CD4-positive, alpha-beta T cell treated with Interleukin-6 for 4 hours (primary cell): ENCODE measurements at places on chromosomes 1 and 21.

DNA sequence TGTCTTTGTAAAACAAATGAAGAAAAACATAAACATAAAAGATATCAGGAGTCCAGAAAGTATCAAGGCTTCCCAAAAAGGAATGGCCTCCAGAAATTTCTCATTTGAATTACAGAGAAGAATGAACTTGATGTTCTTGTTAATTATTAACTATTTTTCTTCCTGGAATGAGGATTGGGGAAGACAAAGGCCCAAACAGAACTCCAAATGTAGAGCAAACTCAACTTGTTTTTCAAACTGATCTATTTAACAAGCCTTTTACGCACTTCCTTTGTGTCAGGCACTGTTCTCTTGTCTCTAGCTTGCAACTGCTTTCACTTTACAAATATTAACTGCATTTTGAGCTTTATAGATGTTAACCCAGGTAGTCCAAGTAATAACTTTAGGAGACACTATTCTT, 45.5 kb downstream of the LAMC2 start:
- DNase-seq: no peak

DNA sequence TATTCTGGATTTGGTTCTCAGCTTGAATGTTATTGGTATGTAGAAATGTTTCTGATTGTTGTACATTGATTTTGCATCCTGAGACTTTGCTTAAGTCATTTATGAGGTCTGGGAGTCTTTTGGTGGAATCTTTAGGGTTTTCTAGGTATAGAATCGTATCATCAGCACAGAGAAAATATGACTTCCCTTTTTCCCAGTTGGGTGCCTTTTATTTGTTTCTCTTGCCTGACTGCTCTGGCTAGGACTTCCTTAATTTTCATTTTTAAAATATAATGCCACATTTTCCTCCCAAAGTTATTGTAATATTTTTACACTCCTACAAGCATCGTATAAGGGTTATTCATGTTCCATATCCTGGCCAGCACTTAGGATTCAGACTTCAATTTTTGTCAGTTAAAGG, 111.1 kb downstream of the FNBP1L start:
- DNase-seq: no peak

- no peak for DNase-seq
Observed at GRCh38 chr21:45262616-45263015, 25.1 kb downstream of the POFUT2 start.

DNA sequence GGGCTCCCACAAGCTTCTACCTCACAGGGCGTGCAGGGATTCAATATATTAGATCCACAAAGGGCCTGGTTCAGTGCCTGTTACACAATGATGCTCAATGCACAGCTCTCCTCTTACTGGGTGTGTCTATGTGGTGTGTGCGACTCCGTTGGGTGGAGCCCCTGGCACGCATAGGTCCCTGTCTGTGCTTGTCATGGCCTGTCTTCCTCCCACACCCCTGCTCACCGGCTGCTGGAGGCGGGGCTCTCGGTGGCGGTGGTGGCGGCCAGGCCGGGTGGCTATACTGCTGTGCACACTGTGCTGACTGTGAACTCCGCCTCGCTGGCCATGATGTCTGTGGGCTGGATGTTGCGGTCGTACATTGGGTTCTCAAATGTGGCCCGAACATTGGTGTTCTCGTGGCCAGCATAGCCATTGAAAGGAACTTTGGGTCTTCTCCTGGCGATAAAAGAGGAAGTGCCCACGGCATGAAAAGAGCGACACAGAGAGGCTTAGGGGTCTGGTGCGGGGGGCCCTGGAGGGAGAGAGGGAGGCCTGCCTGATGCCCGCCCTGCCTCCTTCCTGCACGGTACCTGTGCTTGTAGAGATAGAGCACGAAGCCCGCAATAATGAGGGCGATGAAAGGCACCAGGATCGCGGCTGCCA, 46.9 kb downstream of the ZSCAN20 start:
- DNase-seq: no peak

DNA sequence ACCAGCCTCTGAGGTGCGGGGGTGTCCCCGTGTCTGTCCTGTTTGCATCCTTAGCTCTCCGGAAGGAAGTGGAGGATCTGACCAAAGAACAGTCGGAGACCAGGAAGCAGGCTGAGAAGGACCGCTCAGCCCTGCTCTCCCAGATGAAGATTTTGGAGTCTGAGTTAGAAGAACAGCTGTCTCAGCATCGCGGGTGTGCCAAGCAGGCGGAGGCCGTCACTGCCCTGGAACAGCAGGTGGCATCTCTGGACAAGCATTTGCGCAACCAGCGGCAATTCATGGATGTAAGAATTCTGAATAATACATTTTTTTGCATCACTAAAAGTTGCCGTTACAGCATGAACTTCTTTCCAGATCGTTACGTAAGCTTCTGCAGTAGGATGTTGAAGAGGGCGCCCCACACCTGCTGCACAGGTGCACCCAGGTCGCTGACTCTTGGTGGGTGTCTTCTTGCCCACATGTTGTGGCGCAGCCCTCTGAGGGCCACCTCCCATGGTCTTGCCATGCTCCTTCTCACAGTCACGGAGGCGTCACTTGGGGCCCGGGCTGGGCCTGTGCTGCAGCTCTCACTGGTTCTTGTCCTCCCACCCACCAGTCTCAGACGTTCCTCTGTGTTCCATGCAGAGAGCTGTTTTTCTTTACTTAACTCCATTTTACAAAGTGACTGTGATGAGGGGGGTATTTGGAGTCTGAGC, 61.3 kb upstream of the DIP2A start:
- DNase-seq: no peak

DNA sequence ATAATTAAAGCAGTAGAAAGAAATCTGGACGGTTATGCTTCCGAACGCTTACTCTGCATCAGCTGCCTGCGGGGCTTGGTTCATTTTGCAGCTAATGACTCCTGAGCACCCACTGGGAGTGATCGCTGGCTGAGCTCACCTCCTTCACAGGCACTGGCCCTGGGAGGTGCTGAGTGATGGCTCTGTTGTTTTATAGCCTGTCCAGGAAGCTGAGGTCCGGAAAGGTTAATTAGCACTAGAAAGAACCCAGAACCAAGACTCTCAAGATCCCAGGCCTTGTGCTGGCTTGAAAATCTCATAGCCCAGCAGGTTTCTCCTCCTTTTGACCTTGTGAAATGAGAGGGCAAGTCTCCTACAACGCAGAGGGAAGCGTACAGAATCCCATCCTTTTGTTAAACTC, 226.2 kb downstream of the AJAP1 start:
- no peak for DNase-seq
